ENCODE measurements at places on chromosomes 1 and 21. TPM values are rescaled to one million over a fixed set of nuclear protein-coding genes. Genes with fewer than 3 reads are reported as not detected.

The FAM163A gene
- not detected for total RNA-seq

The RPE65 gene
- not detected for total RNA-seq

The TSACC gene
- total RNA-seq, result not detected

The RFX5 gene
- 34.2 TPM for total RNA-seq

The TMPRSS2 gene
- under 0.01 TPM for total RNA-seq

The YRDC gene
- 23.9 TPM for total RNA-seq

The OR10Z1 gene
- not detected for total RNA-seq

The SLC44A3 gene
- total RNA-seq, result 0.29 TPM

The CHIA gene
- total RNA-seq, result not detected

The NPHS2 gene
- not detected for total RNA-seq

The PRKAA2 gene
- total RNA-seq, result 0.22 TPM

The GPR37L1 gene
- 0.22 TPM for total RNA-seq

The WNT3A gene
- total RNA-seq, result not detected

The KIAA0040 gene
- 0.66 TPM for total RNA-seq

The CHRM3 gene
- under 0.01 TPM for total RNA-seq

The DNAJC8 gene
- 58.1 TPM for total RNA-seq

The APCS gene
- not detected for total RNA-seq

The IRF6 gene
- total RNA-seq, result under 0.01 TPM

The ADGRB2 gene
- total RNA-seq, result 14.0 TPM

The TARBP1 gene
- total RNA-seq, result 18.6 TPM

The ERO1B gene
- total RNA-seq, result 26.7 TPM

The NTMT2 gene
- not detected for total RNA-seq

Data from placental pericyte (primary cell).